8988T (cell line): ENCODE measurements at places on chromosomes 6 and 20.
A peak's percentile ranks its signal among the peaks of the same experiment; 100 is the strongest.

DNA sequence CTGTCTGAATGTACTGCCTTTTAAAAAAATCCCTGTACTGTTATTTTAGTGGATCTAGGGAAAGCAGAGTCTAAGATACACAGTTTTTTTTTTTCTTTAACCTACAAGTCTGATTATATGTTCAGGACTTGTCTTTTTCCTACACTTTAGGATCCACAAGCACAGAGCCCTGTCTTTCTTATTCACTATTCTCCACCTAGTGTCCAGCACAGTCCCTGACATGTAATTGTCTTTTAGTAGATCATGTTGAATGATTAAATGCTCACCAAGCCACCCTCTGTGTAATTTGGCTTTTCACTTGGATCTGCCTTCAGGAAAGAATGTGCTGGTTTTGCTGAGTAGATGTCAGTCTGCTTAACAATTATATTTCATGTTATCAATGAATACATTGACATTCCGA lies 35.8 kb upstream of the YWHAB start:
- no peak for DNase-seq

DNA sequence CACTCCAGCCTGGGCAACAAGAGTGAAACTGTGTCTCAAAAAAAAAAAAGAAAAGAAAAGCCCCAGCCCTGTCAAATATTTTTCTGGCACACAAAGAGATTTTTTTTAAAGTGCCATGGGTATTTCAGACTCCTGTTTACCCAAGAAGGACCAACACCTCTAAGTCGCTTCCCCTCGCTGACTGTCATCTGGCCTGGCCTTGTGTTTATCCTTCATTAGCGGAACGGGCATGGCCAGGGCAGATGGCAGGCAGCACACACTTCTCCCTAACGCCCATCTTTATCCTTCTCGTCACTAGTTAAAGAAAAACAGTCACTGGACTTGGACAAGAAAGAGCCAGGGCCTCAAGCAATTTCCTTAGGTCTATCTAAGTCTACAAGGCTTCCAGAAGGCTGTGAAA lies 7.3 kb upstream of the CBFA2T2 start:
- DNase-seq = no peak

DNA sequence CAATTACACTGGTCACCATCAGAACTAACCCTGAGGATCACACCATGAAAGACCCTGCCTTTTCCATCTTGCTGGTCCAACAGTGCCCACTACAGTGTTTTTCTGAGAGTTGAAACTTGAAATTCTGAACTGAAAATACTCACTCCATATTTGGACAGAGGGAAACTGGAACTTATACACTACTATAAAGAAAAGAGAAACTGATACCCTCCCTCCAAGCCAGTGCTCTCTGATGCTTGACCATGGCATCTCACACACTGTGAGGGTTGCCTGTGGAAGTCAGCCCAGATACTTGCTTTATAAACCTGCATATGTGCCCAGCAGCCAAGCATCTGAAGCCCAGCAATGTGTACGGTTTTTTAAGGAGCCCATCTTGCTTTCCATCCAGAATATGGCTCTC lies 108.7 kb downstream of the FOXA2 start:
- DNase-seq = no peak

- DNase-seq = no peak
Observed at GRCh38 chr20:41086402-41087324, 50.7 kb upstream of the PLCG1 start.

GRCh38 chr6:144297511-144298100 lies 12.5 kb downstream of the UTRN start:
- no peak for DNase-seq

GRCh38 chr6:163620670-163621330 lies 206.3 kb downstream of the QKI start:
- DNase-seq = no peak

GRCh38 chr6:166580076-166581050 lies 6.1 kb downstream of the RAMACL start:
- DNase-seq = no peak

DNA sequence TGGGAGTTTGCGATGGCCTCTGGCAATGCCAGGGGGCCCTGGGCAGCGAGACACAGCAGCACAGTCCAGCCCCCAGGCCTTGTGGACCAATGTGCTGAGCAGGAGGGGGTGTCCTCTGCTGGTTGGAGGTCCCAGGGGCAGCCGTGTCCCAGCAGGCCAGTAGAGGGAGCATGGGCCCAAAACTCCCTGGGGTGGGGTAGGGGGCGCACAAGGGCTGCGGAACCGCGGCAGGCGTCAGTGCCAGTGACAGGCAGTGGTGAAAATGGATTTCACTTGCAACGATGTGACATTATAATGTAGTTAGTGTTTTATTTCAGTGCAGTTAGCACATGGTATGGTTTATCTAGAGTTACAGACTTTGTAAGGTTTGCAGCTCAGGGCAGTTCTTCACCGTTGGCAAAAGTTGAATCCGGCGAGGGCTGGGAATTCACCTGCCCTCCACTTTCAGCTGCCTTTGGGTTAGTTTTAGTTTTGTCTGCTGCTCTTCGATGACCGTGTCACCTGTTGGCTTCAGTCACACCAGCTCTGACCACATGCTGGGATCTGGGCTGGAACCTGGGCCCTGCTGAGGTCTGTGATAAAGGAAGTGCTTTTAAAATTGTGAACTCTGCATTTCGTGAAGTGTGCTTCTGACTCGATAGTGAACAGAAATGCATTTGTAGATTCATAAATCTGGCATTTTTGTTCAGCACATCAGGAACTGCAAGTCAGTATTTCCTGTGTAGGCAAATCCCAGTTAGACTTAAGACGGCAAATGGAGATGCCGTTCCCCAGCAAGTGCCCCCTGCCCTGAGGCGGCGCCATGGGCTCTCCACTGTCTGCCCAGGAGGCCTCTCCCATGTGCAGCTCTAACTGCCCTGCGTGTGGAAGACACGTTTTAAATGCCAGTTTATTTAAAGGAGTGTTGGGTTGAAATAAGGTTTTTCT lies 46.8 kb downstream of the PYGB start:
- DNase-seq = peak; percentile 98

DNA sequence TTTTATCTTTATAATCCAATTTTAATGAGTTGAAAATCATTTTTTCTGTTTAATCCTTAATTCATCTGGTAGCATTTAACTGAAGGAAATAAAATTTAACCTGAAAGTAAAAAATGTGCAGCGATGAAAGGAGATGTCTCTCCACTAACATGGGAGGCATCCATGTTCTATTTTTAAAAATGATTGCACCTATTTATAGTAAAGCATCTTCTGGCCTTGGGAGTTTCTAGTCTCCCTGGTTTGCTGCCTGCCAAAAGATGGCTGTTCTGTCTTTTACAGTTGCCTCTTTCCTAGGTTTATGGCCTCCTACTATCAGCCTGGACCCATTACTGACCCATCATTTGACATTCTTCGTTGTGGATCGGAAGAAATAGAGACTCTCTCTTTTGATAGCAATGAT lies 143.0 kb downstream of the B3GAT2 start:
- no peak for DNase-seq

GRCh38 chr20:709991-710779 lies 34.6 kb upstream of the SCRT2 start:
- DNase-seq = no peak

DNA sequence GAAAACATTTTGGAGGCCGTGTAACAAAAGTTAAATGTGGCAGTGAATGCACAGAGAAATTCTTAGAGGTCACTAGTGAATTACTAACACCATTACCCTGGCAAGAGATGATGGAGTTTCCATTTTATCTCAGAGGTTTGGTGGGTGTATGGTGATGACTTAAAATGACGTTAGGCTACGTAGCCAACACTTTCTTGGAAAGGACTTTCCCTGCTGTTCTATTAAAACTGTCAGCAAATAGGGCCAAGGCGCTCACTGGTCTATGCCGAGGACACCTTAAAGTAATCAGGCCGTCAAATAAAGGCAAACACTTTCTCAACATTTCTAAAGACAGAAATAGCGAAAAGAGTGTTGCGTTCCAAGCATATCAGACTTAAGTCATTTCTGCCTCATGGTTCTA lies 160.8 kb downstream of the GMPR start:
- no peak for DNase-seq

DNA sequence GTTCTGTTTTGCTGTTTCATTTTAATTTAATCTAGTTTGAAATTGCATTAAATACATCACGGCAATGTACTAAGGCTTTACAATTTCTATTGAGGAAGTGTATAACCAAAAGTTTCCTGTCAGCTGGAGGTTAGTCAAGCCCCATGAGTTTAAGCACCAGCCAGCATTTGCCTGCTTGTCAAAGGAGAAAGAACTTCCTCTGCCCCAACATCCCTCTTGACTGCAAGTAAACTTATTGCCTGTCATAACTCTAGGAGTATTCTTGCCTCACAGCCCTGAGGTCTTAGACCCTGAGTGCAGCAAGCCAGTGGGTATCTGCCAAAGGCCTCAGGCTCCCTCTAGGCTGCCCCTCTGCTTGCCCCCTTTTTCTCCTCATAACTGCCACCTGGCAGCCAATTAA lies 106.7 kb upstream of the INSM1 start:
- no peak for DNase-seq

DNA sequence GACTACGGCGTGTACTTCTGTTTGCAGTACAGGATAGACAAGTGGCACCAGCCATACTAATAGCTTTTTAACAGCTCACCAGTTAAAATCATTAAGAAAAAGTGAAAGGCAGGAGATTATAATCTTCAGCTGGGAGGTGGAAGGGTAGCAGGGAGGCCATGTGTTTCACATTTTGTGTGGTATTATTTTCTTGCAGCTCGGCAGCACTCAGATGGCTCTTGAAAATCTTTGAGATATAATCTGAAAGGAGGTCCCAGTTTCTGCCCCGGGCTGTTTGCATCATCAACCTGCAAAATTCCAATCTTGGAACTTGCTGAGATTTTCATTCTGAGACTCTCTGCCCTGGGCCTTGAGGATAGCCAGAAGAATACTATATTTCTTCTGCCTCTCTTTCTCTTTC lies 87.5 kb upstream of the HDAC2 start:
- DNase-seq = no peak

GRCh38 chr6:21826023-21826422 lies 232.5 kb downstream of the SOX4 start:
- no peak for DNase-seq

- no peak for DNase-seq
Observed at GRCh38 chr6:55678330-55679224, 99.6 kb upstream of the HMGCLL1 start.

DNA sequence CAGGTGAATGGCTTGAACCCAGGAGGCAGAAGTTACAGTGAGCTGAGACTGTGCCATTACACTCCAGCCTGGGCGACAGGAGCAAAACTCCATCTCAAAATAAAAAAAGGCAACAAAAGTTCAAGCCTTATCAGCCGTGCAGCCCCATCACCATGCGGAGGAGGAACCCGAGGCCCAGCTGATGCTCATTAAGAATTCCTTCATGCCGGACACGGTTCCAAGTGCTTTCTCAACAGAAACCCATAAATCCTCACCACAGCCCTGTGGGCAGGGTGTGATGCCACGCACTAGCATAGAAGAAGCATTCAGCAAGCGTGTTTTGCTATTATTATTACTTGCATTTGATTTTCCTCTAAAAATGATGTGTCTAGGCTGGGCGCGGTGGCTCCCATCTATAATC lies 56.3 kb downstream of the PREX1 start:
- no peak for DNase-seq

DNA sequence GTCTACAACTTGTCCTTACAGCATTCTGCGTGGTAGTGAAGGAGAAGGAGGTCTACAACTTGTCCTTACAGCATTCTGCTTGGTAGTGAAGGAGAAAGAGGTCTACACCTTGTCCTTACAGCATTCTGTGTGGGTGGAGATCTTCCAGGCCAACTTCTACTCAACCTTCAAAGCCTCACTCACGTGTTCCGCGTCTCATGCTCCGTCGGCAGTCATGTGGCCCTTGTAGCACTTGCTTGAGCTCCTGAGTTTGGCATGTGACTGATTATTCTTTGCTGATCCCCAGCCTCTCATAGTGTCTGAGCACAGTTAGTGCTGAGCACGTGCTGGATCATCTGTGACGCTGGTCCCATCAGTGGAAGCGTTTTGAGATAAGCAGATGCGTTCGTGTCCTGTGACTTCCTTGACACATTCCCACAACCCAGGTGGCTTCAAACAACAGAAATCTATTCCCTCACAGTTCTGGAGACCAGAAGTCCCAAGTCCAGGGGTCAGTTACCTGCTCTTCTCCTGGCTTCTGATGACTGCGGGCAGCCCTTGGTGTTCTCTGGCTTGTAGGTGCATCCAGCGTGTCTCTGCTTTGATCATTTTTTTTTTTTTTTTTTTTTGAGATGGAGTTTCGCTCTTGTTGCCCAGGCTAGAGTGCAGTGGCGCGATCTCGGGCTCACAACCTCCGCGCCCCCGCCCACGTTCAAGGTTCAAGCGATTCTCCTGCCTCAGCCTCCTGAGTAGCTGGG lies 2.6 kb downstream of the SS18L1 start:
- DNase-seq = no peak

DNA sequence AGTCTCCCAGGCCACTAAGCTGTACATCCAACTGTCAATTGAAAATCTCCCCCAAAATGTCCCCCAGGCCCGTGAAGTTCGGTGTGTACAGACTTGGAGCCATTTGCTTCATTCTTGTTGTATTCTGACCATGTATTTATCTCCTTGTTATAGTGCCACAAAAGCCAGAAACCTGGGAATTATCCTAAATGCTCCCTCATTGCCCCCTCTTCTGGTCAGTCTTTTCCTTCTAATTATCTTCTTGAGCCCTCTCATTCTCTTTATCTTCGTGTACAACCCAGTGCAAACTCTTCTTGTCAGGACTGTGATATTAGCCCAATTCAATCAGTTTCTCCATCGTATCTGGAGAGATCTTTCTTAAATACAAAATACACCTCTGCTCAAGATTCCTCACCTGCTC lies 64.7 kb downstream of the RFX6 start:
- no peak for DNase-seq

- no peak for DNase-seq
Observed at GRCh38 chr6:1946583-1946982, 298.8 kb downstream of the GMDS start.

DNA sequence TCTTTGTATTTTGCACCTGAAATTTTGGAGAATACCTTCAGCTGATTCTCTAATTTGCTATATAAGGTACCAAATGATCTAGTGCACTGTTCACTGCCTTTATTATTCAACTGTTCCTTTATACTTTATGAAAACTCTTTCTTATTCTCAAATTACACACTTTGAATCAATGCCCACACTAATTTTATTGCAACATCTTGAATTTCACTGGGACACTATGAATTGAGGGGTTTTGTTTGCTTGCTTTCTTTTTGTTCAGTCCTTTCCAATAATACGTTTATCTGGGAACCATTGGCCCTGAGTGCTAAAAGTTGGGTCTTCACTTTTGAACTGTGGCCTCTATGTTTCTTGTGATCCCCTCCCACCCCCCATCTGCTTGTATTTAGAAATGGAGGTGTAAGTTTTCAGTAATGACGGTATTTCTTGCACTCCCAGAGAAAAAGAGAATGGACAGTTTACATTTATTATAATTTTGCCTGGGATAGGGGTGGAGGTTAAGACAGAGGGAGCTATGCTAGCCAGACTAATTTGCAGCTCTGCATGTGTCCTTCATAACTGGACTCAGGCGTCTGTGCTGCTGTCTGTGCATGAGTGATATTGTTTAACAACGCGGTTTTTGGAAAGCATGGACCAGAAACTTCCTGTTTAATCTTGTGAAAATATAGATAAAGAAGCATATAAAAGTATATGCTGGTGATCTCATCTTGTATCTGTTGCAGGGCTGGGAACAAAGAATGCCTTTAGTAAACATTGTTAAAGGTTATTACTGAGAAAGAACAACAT lies 98.1 kb downstream of the DNAH8 start:
- no peak for DNase-seq

GRCh38 chr6:19159089-19159488 lies 678.1 kb upstream of the ID4 start:
- DNase-seq = no peak
